ENCODE measurements at places on chromosomes 5 and 9.

DNA sequence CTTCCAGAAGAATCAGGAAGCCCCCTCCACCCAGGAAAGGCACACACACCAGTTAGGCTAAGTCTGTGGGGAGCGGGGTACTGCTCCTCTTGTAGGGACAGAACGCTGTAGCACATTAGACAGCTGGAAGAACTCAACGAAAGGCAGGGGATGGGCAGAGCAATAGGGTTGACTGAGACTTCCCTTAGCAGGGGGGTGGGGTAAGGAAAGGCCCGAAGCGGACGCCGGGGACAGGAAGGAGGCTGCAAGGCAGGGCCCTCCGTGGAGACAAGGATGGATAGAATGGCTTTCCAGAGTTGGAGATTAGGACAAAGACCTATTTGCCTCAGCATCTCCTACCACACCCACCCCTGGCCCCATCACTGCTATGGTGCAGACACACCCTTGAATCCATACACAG is 14.3 kb downstream of the CNTFR start:
- DNase-seq = no peak

DNA sequence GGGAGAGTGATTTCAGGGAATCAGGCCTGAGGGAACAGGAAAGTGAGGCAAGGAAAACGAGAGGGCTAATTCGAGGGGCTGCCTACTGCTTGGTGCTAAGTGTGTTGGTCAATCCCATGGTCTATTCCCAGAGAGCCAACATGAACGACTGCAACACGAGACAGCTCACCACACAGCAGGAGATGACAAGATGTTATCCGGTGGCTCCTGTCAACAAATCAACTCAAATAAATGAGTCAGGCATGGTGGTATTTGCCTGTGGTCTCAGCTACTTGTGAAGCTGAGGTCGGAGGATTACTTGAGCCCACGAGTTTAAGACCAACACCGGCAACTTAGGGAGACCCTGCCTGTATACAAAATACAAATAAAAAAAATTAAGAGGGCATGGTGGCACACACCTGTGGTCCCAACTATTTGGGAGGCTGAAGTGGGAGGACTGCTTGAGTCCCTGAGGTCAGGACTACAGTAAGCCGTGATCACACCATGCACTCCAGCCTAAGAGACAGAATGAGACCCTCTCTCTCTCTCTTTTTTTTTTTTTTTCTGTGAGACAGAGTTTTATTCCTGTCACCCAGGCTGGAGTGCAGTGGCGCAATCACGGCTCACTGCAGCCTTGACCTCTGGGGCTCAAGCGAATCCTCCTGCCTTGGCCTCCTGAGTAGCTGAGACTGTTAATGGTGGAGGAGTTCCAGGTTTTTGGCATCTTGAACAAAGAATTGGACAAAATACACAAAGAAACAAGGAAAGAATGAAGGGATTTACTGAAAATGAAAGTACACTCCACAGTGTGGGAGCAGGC is 9.0 kb upstream of the FAF2 start:
- DNase-seq = no peak

GRCh38 chr9:3235497-3235896 is 290.3 kb downstream of the RFX3 start:
- DNase-seq = no peak

GRCh38 chr5:58459146-58460001 is 512 bp downstream of the PLK2 start:
- DNase-seq = no peak

DNA sequence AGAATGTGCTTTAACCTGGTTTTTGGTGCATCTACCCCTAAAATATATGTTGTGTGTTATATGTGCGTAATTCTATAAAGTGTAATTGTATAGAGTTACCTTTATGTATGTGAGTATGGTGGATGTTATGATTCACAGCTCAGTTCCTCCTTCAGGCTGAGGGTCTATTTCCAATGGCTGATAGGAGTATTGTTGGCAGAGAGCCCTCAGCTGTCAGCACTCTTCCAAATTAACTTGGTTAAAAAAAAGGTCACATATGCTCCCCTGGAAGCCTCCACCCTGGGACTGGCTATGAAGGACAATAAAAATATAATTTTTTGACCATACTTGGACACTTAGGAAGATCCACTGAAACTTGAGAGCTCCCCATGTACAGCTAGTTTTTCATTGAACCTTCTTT is 250.4 kb upstream of the CDH12 start:
- no peak for DNase-seq

GRCh38 chr9:135479469-135480052 is at the start of gene PPP1R26:
Gene PPP1R26 (plus strand): TSS chr9:135479782. CDS start chr9:135484511, 4,729 bp downstream.
- no peak for DNase-seq

GRCh38 chr5:119067450-119067849 is 3.4 kb upstream of the DMXL1 start:
- no peak for DNase-seq

GRCh38 chr5:52007230-52007858 is 624.1 kb downstream of the ISL1 start:
- DNase-seq = no peak

DNA sequence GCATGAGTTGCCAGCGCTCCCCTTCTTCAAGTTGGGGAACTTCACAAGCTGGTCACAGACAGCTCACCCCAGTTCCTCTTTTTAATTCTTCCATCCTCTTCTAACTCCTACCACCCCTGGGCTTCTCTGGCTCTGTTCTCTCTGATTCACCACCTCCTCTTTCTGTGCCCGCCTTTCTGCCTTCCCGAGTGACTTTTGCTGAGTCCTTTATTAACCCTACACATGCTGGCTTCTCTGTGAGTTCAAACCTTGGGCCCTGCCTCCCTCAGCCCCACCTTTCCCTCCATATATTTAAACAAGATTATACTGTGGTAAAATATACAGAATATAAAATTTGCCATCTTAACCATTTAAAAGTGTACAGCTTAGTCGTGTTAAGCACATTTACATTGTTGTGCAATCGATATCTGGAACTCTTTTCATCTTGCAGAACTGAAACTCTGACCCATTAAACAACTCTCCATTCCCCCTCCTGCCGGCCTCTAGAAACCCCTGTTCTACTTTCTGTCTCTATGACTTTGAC is 32.0 kb downstream of the SLC46A2 start:
- no peak for DNase-seq

GRCh38 chr5:166625210-166625865 is 1666.1 kb upstream of the WWC1 start:
- no peak for DNase-seq

DNA sequence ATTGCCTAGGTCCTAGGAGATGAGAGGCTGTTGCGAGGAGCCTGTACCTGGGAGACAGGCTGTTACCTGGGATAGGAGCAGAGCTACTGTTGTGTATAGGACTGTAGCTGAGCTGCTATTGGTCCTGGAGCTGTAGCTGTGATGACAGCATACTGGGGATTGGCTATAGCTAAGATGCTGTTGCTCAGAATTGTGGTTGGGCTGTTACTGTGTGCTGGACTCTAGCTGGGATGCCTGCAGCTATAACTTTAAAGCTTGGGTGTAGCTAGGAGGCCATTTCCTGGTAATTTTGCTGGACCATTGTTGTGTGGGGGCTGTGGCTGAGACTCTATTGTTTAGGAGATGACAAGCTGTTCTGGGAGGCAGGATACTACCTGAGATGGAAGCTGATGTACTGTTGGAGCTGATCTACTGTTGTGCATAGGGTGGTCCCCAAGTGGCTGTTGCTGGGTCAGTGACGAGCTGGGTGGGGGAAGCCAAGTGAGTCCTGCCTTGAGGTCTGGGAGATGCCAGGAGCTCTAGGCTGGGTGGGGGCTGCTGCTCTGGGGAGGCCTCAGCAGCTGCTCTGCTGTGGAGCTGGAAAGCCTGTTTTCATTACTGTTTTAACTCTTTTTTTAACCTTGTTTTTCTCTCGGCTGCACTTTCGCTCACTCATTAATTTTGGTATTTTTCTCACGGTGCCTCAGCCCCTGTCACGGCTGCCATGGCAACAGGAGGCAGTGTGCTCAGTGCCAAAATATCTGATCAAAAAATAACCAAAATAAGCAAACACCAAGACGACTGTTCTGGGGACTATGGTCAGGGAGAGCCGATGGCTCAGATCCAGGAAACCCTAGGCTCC is 3.0 kb upstream of the PCDH1 start:
- DNase-seq = no peak

GRCh38 chr5:179265514-179266290 is 79.6 kb downstream of the ADAMTS2 start:
- DNase-seq = no peak

DNA sequence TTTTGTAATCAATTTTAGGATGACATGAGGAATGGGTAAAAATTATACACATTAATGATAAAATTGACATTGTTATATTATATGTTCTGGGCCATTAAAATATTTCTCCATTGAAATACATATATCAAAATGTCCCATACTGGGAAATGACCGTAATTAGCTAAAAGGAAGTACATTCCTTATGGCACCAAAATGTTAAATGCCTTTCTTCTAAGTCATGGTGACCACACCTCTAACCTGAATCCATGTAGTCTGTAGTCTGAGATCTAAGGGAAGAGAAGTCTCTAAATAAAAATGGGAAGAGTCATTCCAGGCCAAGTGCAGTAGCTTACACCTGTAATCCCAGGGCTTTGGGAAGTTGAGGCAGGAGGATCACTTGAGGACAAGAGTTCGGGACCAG is 10.0 kb upstream of the GDA start:
- no peak for DNase-seq

GRCh38 chr5:76402886-76403765 is at the start of gene IQGAP2:
Gene IQGAP2 (plus strand): TSS chr5:76403285. CDS start chr5:76403546, 261 bp downstream.
- DNase-seq = no peak

- no peak for DNase-seq
These were observed 754.7 kb upstream of the CDH6 start for GRCh38 chr5:30438785-30439184.

DNA sequence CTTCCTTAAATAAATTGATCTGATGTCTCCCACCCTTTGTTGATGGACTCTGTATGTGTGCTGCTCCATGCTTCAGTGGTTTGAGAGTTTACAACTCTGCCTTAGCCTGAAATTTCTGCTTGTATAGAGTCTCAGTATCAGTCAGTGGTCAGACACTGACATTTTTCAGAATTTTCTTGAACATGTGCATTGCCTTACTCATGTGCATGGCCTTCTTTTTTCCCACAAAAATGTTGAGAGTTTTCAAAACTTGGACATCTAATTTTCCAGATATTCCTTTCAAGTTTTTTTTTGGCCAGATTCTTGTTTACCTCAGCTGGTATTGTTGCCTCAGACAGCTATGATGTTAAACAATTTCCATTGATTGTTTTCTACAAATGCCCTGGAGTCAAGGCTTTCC is 427.1 kb upstream of the CHD1 start:
- DNase-seq = no peak

DNA sequence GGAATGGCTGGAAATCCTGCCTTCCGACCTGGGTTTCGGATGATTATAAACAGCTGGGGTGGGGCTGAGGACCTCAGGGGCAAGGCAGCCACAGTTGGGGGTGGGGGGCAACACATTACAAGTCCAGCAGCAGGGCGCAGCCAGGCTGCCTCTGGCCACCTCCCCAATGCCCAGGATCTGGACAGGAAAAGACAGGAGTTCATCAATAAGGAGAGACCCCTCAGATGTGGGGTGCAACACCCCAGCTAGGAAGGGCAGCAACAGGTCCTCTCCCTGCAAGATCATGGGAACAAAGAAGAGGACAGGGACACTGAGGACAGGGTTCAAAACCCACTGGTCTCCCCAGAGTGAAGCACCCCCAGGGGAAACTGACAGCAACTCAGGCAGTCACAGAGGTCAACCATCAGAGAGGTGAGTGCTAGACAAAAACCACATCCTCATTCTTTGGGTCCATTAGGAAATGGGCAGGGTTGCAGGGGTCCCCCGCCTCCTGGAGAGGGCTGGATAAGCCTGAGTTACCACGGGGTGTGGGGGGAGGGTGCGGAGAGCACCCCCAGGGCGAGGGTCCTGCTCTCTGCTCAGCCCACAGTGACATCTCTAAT is 33.5 kb downstream of the SEMA4D start:
- DNase-seq = no peak

DNA sequence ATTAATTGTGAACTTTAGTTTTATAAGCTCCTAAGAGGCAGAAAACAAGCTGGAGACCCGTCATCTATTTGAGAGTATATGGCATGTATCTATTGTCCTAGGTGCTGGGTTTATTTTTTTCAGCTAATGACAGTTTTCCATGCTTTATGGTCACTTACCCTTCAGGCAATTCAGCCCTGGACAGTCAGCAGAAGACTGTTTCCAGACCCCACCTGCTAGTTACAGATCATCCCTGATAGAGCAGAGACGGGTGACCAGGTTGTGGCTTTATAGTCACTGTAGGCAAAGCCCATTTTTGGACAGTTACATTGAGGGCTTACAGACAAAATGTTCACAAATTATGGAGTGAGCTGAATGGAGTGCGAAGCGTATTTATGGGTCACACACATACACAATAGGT is 1227.5 kb downstream of the FOXD4L5 start:
- DNase-seq = no peak

GRCh38 chr5:42887575-42887974 is 75.9 kb upstream of the SELENOP start:
- no peak for DNase-seq

DNA sequence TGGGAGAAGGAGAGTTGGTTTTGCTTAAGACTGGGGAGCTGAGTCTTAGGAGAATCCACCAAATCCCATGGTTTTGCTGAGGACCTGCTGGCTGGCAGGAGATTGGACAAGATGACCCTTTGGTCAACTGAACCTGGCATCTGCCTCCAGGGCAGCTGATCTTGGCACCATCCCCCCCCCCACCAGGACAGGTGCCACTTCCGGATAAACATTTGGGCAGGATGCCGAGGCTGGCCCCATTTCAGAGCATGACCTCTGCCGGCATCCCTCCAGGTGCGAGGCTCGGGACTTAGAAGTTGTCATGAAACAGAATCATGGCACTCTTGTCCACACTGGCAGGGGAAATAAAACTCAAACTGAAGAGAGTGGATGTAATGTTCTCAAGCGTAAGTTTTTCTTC is 165.6 kb downstream of the MACROH2A1 start:
- DNase-seq = no peak

- DNase-seq = no peak
These were observed 10.2 kb upstream of the LCN15 start for GRCh38 chr9:136774416-136775045.

DNA sequence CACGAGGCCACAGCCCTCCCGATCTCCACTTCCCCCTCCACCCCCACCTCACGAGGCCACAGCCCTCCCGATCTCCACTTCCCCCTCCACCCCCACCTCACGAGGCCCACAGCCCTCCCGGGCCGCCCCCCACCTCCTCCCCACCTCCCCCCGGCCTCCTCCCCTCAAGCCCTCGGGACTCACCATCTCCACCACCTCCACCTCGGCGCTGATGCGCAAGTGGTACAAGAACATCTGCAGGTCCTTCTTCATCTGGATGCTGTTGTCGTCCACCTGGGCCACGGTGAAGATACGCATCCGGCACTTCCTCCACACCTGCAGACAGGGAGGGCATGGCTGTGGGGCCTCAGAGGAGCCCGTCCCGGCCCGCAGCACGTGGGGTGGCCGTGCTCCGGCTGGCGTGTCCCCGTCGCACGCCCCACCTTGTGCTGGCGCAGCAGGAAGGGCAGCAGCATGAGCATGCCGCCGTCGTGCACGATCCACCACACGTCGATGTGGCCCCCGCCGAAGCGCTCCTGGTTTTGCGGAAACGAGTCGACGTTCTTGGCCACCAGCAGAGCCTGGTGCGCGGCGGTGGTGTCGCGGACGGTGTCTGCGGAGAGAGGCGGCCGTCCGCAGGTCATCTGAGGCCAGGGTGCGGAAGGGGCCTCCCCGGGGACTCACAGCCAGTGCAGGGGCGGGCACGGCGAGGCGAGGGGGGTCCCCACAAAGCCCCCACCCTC is 48.0 kb downstream of the SLC12A7 start:
- no peak for DNase-seq

GRCh38 chr5:10836986-10837385 is 76.0 kb upstream of the DAP start:
- DNase-seq = no peak
